ENCODE measurements at places on chromosomes 6 and 20. TPM values are rescaled to one million over a fixed set of nuclear protein-coding genes. Genes with fewer than 3 reads are reported as not detected.

The CST4 gene
- not detected for total RNA-seq

The RBM24 gene
- 2.5 TPM for total RNA-seq

The PACSIN1 gene
- total RNA-seq: 0.29 TPM

The PRL gene
- not detected for total RNA-seq

The CCND3 gene
- total RNA-seq: 297 TPM

The STMND1 gene
- total RNA-seq: 0.98 TPM

The ADGRB3 gene
- total RNA-seq: 2.3 TPM

The SYNDIG1 gene
- 0.15 TPM for total RNA-seq

The TRDN gene
- total RNA-seq: not detected

The RIPPLY2 gene
- total RNA-seq: not detected

The SLC17A1 gene
- not detected for total RNA-seq

Measured in breast epithelium (tissue), 4 donors.